ENCODE measurements at places on chromosomes 2 and 18.

GRCh38 chr2:45909677-45910191, 258.3 kb downstream of the PRKCE start:
- no peak for DNase-seq

GRCh38 chr2:235144291-235144690, 192.5 kb downstream of the SH3BP4 start:
- DNase-seq, result no peak

DNA sequence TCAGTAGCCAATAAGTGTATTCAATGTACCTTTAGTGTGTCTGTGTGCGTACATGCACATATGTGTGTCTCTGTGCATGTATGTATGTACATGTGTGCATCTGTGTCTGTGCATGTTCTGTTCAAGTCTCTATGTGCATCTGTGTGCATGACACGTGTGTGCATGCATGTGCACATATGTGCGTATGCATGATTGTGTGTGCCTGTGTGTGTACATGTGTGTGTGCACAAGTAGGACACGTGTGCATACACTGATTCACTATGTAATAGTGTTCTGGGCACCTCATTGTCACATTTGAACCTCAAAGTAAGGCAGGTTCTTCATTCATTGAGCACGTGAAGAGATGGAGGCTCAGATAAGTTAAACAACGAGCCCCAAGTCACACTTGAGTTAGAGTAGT, 142.6 kb upstream of the COPS8 start:
- DNase-seq, result no peak

GRCh38 chr2:54906716-54907115, 143.5 kb downstream of the RTN4 start:
- no peak for DNase-seq

GRCh38 chr2:220057391-220057790, 430.0 kb downstream of the SLC4A3 start:
- no peak for DNase-seq

- DNase-seq, result no peak
Measured at GRCh38 chr2:203340791-203341487, 12.7 kb downstream of the ABI2 start.

DNA sequence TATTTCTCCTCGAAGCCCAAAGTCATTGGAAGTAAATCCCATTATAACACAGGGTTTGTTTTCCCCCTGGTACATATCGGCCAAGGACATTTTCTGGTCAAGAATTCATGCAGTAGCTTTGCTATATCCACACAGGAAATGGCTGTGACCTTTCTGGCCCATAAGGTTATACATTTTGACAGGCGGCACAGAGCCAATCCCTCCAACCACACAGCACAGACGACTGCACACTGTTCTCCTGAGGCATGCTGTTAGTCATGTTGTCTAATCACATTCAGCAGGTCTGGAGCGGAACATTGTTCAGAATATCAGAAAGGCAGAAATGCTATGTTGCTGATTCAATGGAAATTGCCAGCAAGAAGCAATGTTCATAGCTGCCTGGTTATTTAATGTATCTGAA, 742.3 kb upstream of the SLC8A1 start:
- DNase-seq, result no peak
